Kidney (tissue), 22 donors: ENCODE measurements at places on chromosomes 7 and 10. TPM values are rescaled to one million over a fixed set of nuclear protein-coding genes. Genes with fewer than 3 reads are reported as not detected.

DNA sequence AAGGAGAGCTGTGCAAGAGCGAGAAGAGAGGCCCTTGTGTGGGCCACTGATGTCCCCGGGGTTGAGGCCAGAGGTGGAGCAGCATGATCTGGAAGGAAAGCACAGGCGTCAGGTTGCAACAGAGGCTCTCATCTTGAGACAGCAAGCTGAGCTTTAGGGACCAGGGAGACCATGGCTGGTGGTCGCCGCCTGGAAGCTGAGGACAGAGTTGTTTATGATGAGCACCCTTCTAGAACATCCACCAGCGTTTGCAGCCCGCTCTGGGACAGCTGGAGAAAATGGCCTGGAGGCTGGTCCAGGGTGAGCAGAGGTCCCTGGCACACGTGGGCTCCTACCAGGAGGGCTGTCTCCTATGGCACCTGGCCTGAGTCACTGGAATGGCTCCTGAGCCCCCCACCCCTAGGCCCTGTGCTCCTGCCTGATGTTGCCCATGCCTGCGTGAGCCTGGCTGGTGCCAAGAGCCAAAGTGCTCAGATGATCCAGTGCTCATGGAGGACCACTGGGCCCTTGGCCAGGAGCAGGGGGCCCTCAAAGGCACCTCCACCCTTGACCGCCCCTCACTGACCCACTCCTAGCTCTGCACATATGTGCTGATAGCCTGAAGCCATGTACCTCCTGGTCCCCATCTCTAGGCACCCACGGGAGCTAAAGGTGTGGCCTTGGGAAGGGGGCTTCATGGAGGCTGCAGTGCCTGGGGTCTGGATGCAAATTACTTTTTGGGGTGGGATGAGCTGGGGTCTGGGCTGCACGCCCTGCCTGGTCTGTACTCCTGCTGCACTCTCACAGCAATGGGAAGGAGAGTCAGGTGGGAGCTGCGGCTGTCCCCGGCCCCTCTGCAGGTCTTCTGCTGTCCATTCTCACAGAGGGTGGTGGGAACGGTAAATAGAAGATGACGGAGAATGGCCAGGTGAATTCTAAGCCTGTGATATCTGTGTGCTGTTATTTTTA, 40.1 kb upstream of the RET start:
- no peak for DNase-seq

- DNase-seq, result no peak
Measured at GRCh38 chr10:32337350-32337749, 9.6 kb downstream of the EPC1 start.

GRCh38 chr10:121485436-121486139, 112.7 kb downstream of the FGFR2 start:
- DNase-seq, result no peak

The ASAH2 gene
- 1.3 TPM for total RNA-seq
